NB4 (cell line): ENCODE measurements at places on chromosomes 12 and 14.
A peak's percentile ranks its signal among the peaks of the same experiment; 100 is the strongest.

DNA sequence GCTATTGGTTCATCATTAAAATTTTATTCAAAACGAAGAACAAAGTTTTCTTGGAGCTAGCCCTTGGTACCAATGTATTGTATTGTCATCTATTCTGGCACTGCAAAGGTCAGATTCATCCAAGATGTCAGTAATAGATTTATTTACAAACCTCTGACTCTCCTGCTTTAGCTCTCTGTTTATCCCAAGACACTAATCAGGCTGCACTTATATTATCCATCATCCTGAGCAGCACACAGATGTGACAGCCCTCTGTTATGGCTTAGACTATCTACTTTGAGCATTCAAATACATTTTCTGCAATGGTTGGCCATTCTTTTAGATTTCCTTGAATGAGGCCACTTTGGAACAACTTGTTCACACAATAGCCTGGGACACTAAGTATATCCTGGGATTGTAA is 5.0 kb upstream of the PTPRR start:
- DNase-seq: no peak

- no peak for DNase-seq
Observed at GRCh38 chr12:120851444-120851843, 52.7 kb downstream of the SPPL3 start.

- DNase-seq: no peak
Observed at GRCh38 chr14:99258341-99258861, 13.6 kb downstream of the BCL11B start.

DNA sequence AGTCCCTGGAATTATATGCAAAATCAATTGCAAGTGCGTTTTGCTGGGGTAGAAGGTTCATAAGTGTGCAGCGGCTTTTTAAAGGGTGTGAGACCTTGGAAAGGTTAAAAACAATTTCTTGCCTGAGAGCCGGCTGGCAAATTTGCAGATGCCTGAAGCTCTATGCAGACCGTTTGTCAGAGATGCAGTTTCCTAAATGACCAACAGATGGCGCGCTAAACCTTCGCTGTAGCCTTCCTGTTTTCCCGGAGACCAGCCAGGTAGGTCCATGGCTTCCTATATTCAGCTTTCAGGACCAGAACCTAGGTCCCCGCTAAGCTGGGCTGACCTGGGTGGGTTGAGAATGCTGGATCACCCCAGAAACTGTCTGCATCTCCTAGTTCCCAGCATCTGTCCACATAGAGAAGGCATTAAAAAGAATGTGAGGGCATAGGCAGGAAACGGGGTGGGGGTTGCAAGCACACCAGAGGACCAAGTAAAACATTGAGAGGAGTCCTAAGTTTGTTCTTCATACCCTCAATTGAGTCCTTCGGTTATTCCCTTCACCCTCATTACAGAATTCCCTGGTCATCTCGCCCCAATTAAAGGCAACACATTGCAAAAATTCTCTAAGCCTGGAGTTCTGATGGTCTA is 5.7 kb upstream of the NOS1 start:
- peak; percentile 78 for DNase-seq

- no peak for DNase-seq
Observed at GRCh38 chr12:104638851-104639240, 182.1 kb downstream of the CHST11 start.

GRCh38 chr14:35607380-35607779 is 73.4 kb downstream of the INSM2 start:
- DNase-seq: no peak

- DNase-seq: peak; percentile 86
Observed at GRCh38 chr12:1796515-1797010, 23.8 kb upstream of the LRTM2 start.

DNA sequence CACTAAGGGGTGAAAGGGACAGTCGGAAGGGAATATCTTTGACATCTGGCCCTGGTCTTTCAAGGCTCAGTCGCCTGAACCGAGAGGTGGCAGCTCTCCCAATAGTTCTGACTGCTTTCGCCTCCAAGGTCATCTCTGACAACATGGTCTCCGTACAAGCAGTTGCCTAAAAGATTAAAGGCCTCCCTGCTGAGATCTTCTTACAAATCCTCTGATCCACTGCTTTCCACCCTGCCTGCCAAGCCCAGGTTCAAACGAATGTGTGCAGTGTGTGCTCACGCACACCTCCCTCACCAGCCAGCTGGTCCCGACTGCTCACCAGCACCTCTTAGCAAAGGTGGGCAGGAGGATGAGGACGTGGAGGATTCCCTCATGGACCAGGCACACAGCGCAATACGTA is 10.4 kb downstream of the B4GALNT3 start:
- no peak for DNase-seq

DNA sequence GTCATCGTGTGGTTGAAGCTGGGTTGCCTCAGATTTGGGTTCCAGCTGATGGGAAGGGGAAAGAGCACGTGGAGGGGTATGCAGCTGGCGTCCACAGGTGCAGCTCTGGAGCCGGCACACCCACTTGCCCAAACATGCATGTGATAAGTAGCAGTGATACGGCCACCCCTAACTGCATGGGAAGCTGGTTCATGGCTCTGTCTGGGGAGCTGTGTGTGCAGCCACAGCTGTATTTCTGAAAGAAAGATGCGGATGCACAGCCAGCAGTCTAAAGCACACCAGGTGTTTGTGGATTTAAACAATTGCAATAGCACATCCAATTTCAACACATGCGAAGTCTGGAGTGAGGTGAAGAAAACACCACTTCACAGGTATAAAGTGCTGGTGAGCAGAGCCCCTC is 181.4 kb downstream of the EFCAB11 start:
- no peak for DNase-seq

GRCh38 chr14:103510724-103511693 is 11.6 kb downstream of the CKB start:
- DNase-seq: no peak

- no peak for DNase-seq
Observed at GRCh38 chr14:96515731-96516130, 13.5 kb downstream of the PAPOLA start.

DNA sequence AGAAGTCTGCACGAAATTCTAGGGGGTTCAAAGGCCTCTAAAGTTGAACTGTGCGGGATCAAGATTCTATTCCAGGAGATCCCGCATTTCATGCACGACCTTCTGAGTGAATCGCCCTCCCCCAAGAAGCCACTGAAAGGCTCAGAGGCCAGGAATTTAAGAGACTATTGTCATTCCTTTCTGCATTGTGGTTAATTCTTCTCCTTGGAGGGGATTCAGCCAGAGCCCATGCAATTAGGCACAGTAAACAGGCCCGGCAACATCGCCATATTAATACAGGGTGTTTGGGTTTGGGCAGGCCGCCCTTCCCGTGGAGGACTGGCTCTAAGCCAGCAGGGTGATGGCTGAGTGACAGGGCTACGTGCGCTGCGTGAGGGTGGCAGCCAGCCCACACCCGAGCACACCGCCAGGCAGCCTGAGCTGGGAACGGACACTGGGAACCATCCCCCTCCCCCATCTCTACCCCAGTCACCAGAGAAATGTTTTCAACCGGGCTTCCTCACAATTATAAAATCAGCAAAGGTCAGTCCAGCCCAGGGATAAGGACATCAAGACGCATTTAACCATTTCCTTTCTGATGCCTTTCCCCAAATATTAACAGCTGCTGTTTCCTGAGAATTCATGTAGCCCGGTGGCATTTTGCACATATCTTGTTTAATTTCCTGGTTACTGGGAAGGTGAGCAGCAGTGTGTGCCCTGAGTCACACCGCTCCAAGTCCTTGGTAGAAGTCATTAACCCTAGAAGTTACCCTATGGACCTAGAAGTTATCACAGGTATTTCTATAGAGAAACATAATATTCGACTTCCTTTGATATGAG is 12.5 kb downstream of the EGLN3 start:
- DNase-seq: no peak

DNA sequence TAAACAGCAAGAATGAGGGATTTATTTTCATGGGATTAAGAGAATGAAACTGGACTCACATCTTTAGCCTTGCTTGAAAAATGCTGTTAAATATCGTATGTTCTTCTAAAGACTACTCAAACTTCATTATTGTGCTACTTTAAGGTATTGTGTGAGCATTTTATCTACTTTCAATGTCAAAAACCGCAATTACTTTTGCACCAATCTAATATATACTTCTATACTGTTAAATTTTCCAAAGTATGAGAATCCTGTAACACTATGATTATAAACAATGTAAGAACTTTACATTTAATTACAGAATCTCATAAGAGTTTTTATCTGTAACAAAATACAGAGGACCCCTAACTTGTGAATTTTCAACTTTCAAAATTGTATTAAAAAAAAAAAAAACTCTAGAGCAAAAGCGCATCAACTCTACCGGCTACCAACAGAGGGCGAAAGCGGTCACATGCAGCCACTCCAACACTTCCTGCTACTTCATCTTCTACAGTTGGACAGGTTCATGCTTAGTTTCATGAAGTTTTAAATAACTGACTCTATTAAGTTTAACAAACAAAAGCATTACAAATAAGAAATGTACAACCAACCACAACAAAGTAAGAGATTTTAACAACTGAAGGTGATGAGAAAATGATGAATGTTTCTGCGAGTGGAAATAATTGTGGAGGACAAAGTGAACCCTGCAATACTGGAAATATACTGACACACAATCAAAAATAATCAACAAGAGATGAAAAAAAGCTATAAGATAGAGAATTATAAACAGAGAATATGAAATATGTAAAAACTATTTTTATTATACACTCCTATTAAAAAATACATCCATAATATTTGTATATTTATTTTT is 210.9 kb downstream of the MED13L start:
- DNase-seq: peak; percentile 78

DNA sequence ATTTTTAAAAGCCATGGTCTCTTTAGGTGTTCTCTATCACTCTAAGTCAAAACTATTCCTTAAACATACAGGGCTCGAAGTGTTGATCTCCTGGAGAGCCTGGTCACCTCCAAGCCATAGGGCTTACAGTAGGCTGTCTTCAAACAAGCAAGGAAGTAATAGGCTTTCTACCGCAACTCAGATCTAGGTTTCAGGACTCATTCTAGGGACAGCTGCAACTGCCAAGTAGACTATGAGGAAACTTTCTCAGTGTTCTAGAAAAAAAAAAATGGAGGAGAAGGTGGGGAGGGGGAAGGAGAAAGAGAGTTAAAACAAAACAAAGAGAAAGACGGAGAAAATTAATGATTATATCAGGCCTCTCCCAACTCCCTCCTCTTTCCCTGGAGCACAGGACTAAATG is 106.9 kb upstream of the ETV6 start:
- DNase-seq: no peak

GRCh38 chr12:52531566-52532300 is 11.5 kb upstream of the KRT5 start:
- DNase-seq: no peak

DNA sequence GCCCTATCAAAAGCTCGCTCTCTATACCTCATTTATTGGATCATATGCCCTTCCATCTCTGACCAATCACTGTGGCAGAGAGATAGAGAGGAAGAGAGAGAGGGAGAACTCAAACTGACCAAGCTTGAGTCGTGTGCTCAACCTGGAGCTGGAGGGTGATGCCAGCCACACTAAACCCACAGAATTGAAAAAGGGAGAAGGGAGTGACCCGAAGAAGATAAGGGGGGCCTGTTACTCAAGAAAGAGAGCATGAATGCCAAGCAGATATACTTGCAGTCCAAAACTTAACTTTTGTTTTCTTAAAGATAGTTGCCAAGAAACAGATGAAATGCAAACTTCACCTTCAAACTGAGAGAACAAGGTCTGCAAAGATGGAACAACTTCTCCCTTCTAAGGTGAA is 112.7 kb downstream of the BTG1 start:
- no peak for DNase-seq

DNA sequence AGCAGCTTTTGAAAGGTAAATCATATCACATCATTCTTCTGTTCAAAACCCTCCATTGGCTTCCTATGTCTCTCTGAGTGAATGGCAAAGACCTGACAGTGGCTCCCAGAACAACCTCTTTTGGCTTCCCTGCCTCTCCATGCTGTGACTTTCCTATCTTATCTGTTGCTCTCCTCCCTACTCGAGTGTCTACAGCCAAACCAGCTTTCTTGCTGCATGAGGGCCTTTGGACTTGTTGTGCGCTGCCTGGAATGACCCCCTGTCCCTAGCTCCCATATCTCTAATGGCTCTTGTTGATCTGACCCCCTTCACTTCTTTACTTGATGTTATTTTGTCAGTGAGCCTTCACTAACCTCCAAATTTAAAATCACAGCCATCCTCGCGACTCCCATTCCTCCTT is 2.5 kb downstream of the SYNE2 start:
- DNase-seq: no peak

- DNase-seq: no peak
Observed at GRCh38 chr12:45050751-45051571, at the start of gene DBX2. TSS of gene DBX2 (minus strand) at chr12:45051099. CDS start at chr12:45050927, 172 bp downstream.

- no peak for DNase-seq
Observed at GRCh38 chr14:35338731-35339405, 46.7 kb downstream of the PSMA6 start.

GRCh38 chr14:34580381-34580780 is 40.9 kb upstream of the EAPP start:
- DNase-seq: no peak

DNA sequence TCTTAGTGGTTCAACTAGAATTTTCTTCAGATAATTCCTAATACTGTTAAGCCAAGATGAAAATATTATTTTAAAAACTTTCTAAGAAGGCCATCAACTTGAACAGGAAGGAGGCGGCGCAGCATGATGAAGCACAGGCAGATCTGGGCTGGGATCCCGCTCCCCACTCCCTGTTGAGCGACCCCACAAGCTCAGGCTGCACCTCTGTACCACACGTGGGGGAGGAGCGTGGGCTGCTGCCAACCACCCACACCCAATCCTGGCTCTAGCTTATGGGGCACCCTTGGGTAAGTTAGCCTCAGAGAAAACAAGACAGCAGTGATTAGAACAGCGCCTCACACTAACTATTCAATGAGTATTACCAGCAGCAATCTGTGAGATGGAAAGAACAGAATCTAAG is 6.0 kb downstream of the MTERF2 start:
- no peak for DNase-seq

DNA sequence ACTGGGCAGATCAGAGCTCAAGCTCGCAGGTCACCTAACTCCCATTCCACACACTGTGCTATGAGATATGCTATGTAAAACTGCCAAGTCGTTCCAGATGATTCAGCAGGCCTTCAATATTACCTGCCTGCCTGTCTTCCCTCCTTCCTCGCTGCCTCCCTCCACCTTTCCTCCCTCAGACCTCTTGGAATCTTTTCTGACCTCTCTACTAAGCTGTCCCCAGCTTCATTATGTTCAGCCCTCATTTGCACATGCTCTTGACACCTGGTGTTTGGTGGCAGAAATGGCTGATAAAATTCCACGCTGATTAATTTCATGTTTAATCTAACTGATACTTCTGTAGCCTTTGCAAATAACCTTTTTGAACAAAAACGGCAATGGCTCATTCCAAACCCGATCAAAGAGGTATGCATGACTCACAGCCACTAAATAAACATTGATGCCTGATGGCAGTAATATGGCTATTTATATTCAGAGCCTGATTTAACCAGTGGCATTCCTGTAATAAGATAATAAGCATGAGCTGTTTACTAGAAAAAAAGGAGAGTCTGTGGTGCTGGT is 130.8 kb upstream of the EGLN3 start:
- no peak for DNase-seq
